ENCODE measurements at places on chromosomes 1 and 21. TPM values are rescaled to one million over a fixed set of nuclear protein-coding genes. Genes with fewer than 3 reads are reported as not detected.

The S100A2 gene
- total RNA-seq = 3.0 TPM

The AADACL3 gene
- not detected for total RNA-seq

The CDKN2C gene
- total RNA-seq = 0.60 TPM

The FHL3 gene
- 116 TPM for total RNA-seq

The TEX38 gene
- not detected for total RNA-seq

The C8B gene
- not detected for total RNA-seq

The ITLN2 gene
- total RNA-seq = not detected

The FALEC gene
- 0.43 TPM for total RNA-seq

The IL12RB2 gene
- total RNA-seq = not detected

The PLA2G2D gene
- total RNA-seq = not detected

The SLC30A10 gene
- total RNA-seq = not detected

The ENAH gene
- 829 TPM for total RNA-seq

The GJA8 gene
- not detected for total RNA-seq

The HOOK1 gene
- 1.7 TPM for total RNA-seq

The SH3BGR gene
- 8.1 TPM for total RNA-seq

The SPATA46 gene
- not detected for total RNA-seq

The GPR37L1 gene
- not detected for total RNA-seq

The EBNA1BP2 gene
- 81.6 TPM for total RNA-seq

The SIKE1 gene
- 62.0 TPM for total RNA-seq

The WNT9A gene
- total RNA-seq = 4.1 TPM

The AIRE gene
- total RNA-seq = not detected

The CFHR5 gene
- total RNA-seq = not detected

The HAO2 gene
- not detected for total RNA-seq

The IL19 gene
- total RNA-seq = not detected

The GJA4 gene
- not detected for total RNA-seq

The HSD11B1 gene
- not detected for total RNA-seq

The SUSD4 gene
- total RNA-seq = 18.8 TPM

The JAK1 gene
- total RNA-seq = 87.0 TPM

The KRTAP21-2 gene
- not detected for total RNA-seq

The GPATCH4 gene
- 22.8 TPM for total RNA-seq

The OR10J1 gene
- not detected for total RNA-seq

The WDR64 gene
- not detected for total RNA-seq

The RER1 gene
- 211 TPM for total RNA-seq

The RGL1 gene
- total RNA-seq = 9.6 TPM

The LCE3E gene
- total RNA-seq = not detected

The KPRP gene
- total RNA-seq = not detected

The HES3 gene
- not detected for total RNA-seq

The NID1 gene
- total RNA-seq = 76.8 TPM

The CLEC20A gene
- total RNA-seq = not detected

The TMPRSS2 gene
- 0.84 TPM for total RNA-seq

The CDC42SE1 gene
- 107 TPM for total RNA-seq

The UQCRHL gene
- 1.7 TPM for total RNA-seq

The GCSAML gene
- total RNA-seq = 0.14 TPM

The KCNT2 gene
- total RNA-seq = 5.9 TPM

The FAM131C gene
- 0.11 TPM for total RNA-seq

The NECAP2 gene
- total RNA-seq = 80.9 TPM

The ENSA gene
- 83.9 TPM for total RNA-seq

The DMBX1 gene
- total RNA-seq = 0.07 TPM
